ENCODE measurements at places on chromosomes 6 and 20. TPM values are rescaled to one million over a fixed set of nuclear protein-coding genes. Genes with fewer than 3 reads are reported as not detected.

PRSS16 gene
- total RNA-seq = not detected

PPP1R3G gene
- 0.50 TPM for total RNA-seq

DNA sequence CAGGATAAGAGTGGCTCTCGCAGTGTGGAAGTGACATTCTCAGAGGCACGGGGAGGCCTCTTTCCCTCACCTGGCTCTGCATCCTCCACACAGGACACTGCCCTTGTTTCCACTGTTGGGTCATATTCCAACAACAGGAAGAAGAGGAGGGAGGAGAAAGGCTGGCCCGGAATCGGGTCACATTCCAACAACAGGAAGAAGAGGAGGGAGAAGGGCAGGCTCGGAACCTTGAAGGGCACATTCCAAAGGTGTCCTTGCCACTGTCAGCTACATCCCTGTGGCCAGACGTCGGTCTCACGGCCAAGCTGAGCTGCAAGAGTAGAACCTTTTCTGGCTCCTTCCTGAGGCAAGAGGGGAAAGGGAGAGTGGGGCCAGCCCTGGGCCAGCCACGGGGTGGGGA, 25.4 kb downstream of the CHRNA4 start:
- DNase-seq = peak; percentile 6

DNA sequence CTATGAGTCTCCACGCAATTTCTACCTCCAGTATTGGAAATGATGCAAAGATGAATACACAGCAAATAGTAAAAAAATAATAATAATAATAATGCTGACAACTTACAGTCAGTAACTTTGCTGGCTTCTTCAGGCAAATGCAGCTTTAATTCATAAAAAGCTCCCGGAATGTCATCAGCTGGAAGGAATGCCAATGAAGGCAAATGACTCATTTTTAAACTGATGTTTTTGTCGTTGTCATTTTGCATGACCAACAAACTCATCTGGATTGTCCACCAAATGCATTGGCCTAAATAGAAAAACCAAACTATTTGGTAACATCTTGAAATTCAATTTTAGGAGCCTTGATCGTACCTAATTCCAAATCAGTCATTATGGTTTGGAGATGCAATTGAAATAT, 217.1 kb downstream of the ALDH8A1 start:
- no peak for DNase-seq

- no peak for DNase-seq
Observed at GRCh38 chr6:47785182-47785581, 3.4 kb downstream of the OPN5 start.

DSE gene
- 26.7 TPM for total RNA-seq

CYP24A1 gene
- not detected for total RNA-seq

- DNase-seq = no peak
Observed at GRCh38 chr6:157904999-157905398, 76.7 kb upstream of the SYNJ2 start.

DNA sequence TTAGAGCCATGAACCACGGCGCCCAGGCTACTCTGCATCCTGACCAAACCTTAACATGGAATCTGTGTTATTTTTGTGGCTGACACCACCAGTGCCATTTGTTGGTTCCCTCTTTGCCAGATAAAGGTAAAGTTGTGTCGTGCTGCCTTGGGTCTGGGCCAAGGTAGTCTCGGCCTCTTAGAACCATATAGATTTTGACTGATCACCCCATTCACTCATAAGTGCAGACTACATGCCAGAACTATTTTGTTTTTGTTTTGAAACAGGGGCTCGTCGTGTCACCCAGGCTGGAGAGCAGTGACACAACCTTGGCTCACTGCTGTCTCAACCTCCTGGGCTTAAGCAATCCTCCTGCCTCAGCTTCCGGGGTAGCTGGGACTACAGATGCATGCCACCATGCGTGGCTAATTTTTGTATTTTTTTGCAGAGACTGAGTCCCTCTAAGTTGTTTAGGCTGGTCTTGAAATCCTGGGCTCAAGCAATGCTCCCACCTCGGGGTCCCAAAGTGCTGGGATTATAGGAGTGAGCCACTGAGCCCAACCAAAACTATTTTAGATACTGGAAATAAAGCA, 19.2 kb upstream of the RIPOR3 start:
- no peak for DNase-seq

DNA sequence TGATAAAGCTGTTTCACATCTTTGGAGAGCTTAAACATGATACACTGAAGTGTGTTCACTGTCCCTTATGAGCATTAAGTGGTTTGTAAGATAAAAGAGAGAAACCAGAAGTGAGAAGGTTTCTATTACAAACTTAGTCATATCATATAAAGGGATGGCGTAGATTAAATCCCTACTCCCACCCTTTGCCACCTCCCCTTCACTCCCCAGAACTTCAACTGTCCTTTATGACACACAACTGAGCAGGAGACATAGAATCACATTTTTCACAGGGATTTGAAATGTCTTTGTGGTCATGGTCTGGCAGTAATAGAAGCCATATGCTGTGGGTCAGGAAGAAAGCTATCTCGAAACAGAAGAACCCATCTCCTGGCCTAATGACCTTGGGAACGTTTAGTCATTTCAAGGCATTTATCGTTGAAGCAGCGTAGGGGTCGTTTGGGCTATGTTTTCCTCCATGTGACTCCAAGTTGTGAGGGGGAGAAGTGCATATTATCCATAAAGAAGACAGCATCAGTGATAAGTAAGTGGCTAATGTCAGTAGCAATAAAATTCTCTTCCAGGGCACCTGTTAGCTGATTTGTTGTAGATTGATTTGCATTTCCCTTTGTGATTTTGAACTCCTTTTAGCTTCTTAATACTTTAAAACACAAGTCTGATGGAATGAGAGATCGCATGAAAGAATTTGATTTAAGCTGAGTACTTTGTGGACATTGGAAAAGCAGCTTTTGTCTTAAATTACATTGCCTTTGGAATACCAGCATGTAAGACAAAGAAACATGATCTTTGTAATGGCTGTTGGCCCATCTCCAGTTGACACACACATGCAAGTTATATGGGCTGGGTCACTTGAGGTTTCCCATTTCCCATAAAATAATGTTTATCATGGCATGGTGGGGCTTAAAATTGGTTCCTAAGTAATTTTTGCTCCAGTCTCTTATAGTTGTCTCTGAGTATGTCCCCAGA, 501.5 kb upstream of the FLRT3 start:
- DNase-seq = no peak

- no peak for DNase-seq
Observed at GRCh38 chr6:95784019-95784418, 206.7 kb downstream of the MANEA start.

DNA sequence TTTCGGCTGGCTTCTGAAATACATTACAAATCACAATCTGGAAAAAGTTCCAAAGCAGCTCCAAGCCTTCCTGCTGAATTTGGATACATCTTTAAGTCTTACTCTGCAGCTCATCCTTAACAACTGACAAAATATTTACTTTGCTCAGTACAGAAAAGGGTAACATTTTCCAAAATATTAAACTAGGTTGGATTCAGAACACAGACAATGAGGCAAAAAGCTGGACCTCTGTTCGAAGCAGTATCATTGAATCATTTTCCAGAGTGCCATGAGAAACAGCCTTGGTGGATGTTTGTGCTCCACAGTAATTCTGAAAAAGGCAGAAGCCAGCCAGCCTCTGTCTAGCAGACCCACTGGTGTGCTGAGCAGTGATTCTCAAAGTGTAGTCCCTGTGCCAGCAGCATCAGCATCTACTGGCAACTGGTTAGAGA, 162.1 kb downstream of the AIG1 start:
- no peak for DNase-seq

DNA sequence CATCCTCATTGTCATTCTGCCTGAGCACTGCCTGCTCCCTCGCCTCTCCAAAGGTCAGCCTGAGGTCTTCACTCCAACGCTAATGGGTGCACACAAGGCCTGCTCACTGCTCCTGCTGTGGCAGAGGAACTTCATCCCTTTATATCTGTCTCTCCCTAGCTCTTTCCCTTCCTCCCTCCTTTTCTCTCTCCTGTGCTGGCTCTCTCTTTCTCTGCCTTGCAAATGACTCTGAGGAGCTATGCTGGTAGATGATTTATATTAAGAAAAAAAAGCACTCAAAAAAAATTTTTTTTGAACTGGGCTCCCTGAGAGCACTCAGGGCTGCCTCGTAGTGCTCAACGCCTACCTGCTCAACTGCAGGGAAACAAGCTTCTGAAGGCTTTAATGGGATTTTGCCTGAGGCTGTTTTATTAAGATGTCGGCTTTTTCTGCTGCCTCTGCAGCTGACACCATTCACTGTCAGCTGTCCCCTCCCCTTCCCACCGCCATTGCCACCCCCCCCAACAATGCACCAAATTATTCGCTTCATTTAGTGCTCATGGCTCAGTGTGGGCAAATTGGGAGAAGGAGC, 137.7 kb upstream of the DEFB112 start:
- no peak for DNase-seq

GRCh38 chr20:18506744-18507143, 996 bp upstream of the SEC23B start:
- no peak for DNase-seq

ABHD16B gene
- total RNA-seq = not detected

GRCh38 chr20:10476319-10476724, 41.2 kb downstream of the SLX4IP start:
- DNase-seq = no peak

DNA sequence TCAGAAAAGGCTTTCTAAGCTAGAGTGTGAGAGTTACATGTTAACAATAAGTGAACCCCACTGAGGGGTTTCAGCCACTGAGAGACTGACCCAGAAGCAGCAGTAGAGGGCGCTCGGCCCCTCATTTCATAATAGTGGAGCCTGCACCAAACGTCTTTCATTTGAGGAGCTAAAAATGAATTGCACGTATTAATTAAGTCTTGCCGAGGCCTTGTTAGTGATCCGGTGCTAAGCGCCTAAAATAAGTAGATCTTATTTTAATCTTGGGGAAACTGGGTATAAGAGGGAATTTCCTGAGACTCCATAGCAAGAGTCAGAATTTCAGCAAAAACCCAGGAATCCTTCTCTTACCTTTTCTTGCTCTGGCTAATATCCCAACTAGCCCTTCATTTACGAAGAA, 209.7 kb downstream of the FARS2 start:
- DNase-seq = peak; percentile 42

DNA sequence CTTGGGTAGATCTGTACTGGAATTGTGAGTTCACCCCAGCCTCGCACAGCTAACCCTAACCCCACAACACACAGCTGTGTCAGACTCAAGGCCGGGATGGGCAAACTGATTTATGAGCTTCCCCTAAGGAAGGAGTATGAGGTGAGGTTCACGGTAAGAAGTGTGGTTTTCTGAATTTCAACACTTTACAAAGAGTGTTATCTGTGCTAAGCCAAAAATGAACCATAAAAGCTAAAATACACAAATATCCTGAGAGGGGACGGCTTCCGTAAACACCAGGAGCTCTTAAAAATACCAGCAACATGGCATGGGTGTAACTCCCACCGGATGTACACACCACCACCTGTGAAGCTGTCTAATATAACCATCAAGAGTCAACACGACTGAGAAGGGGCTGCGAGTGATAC, 101.2 kb downstream of the ATP9A start:
- no peak for DNase-seq

DNA sequence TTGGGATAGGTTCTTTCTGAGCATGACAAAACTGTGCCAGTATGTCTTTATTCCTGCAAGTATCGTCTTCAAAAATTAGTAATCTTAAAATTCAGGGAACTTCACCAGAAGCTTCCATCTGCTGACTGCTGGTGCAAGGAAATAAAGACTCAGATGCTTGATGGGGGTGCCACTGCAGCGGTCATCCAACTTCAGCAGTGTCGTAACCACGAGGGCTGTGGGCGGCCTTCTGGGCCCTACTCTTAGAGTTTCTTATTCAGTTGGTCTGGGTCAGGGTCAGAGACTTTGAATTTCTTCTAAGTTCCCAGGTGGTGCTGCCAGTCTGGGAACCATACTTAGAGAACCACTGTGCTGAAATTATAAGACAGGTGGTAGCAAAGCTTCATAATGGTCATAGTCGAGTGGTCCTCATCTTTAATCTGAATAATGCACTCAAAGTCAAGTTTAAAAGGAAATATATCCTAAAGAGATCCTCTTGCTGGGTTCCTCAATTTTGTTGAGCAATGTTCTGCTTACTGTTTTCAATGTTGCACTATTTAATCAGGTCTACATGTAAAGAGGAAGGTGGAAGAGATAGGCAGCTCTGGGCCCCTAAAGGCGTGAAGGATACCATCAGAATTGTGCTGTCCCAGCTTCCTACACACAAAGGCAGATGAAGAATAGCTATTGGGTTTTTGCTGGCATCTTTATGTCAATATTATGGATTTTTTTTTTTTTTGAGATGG, 165.4 kb upstream of the GMDS start:
- no peak for DNase-seq

- no peak for DNase-seq
Observed at GRCh38 chr20:33648396-33649004, 13.6 kb upstream of the C20orf144 start.

GRCh38 chr6:146598772-146599405, at the start of gene ADGB:
Gene ADGB, plus strand, starts transcription at chr6:146598972. Its CDS starts 69 bp downstream, at chr6:146599041.
- DNase-seq = peak; percentile 78

BTNL2 gene
- not detected for total RNA-seq

DNA sequence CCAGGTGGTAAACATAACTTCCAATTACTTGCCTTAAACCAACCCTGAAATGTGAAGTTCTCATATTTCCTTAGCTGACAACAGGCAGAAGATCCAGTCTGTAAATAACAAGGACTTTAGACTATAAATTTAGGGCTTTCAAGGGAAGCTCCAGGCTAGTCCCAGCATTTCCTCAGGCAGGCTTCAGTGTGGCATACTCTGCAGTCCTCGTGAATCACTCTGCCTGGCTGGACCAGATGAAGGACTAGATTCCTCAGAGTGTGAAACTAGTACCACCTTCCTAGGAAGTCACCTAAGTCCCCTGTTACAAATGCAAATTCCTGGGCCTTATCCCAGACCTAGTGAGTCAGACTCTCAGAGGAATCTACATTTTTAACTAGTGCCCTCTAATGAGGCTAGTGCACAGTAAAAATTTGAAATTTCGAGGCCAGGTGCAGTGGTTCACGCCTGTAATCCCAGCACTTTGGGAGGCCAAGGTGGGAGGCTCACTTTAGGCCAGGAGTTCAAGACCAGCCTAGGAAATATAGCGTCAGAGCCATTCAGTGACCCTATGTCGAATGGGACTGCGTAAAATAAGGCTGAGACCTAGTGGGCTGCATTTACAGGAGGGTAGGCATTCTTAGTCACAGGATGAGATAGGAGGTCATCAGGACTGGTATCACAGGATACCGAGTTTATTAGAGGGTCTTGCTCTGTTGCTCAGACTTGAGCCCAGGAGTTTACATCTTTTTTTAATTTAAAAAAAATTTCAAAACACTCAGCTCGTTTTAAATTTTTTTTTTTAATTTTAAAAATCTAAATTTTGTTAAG, 279.6 kb upstream of the JARID2 start:
- DNase-seq = no peak

DNA sequence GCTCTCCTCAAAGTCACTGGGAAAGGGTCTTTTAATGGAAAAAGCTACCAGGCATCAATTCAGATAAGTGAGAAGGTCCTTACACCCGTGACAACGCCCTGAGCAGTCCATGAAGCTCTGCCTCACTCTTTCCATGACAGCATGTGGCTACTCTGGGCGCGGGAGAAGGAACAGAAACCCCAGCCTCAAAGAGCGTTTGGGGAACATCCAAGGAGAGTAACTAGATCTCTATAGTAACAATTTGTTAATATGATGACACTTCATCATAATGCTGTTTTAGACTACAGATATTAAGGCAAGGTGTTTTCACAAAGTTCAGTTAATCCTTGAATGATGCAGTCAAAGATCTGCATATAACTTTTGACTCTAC, 55.2 kb downstream of the KIF6 start:
- no peak for DNase-seq

EDN3 gene
- 1.3 TPM for total RNA-seq

GRCh38 chr6:29666826-29667130, 9.9 kb downstream of the MOG start:
- no peak for DNase-seq

TRIM40 gene
- not detected for total RNA-seq

KIAA0408 gene
- 31.5 TPM for total RNA-seq

FERMT1 gene
- total RNA-seq = 0.13 TPM
